ENCODE measurements at places on chromosomes 6 and 20. TPM values are rescaled to one million over a fixed set of nuclear protein-coding genes. Genes with fewer than 3 reads are reported as not detected.

The FAM217A gene
- total RNA-seq: not detected

The GDAP1L1 gene
- total RNA-seq: 0.37 TPM

The OR2J1 gene
- not detected for total RNA-seq

The POPDC3 gene
- 161 TPM for total RNA-seq

The NKAIN4 gene
- total RNA-seq: 5.0 TPM

The CD24 gene
- total RNA-seq: 985 TPM

The ARHGAP40 gene
- total RNA-seq: 3.2 TPM

The PSORS1C1 gene
- total RNA-seq: 1.8 TPM

The HDGFL1 gene
- total RNA-seq: not detected

The CALHM5 gene
- 3.0 TPM for total RNA-seq

The SFTA2 gene
- not detected for total RNA-seq

The GTSF1L gene
- not detected for total RNA-seq

The EDN3 gene
- not detected for total RNA-seq

The MRPS18A gene
- total RNA-seq: 92.4 TPM

The PREX1 gene
- total RNA-seq: 41.4 TPM

The SLPI gene
- 1.5 TPM for total RNA-seq

The XKR7 gene
- 8.1 TPM for total RNA-seq

The MATN4 gene
- total RNA-seq: 0.10 TPM

The NTSR1 gene
- total RNA-seq: not detected

The C20orf144 gene
- not detected for total RNA-seq

The C20orf141 gene
- not detected for total RNA-seq

The TNFRSF6B gene
- total RNA-seq: not detected
